ENCODE measurements at places on chromosomes 5 and 9.
A peak's percentile ranks its signal among the peaks of the same experiment; 100 is the strongest.

DNA sequence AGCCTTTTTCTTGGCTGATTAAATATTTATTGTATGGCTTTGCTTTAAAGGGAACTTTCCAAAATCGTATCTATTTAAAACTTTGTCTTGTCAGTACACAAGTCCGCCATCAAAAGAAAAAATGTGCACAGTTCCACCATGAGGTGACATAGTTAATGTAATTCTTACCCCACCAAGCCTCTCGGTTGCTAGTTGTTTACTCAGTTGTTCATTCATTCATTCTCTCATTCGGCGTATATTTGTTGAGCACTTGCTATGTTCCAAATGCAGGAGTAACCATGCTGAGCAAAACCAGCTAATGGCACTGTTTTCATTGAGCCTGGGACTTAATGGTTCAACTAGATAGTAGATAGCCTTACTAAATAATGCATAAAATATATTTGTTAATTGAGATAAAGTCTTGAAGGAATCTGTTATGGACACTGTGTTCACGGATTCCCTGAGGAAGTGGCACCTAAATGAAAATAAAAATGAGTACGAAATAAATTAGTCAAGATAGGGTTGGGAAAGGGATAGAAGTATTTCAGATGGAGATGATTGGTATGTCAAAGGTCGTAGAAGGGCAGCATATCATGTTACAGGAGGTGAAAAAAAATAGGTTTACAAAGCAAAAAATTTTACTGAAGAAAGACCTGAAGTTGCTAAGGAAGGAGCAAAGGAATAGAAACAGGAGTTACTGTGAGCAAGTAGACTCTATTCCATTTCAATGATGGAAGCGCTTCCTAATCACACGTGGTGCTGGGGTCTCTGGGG is 1.5 kb downstream of the DCAF10 start:
- DNase-seq, result no peak

- DNase-seq, result no peak
Measured at GRCh38 chr9:89359751-89360261, 41.5 kb downstream of the SECISBP2 start.

GRCh38 chr9:123408313-123409262 is 52.6 kb downstream of the CRB2 start:
- DNase-seq, result no peak

- no peak for DNase-seq
Measured at GRCh38 chr9:93686127-93686879, 109.9 kb downstream of the PHF2 start.

DNA sequence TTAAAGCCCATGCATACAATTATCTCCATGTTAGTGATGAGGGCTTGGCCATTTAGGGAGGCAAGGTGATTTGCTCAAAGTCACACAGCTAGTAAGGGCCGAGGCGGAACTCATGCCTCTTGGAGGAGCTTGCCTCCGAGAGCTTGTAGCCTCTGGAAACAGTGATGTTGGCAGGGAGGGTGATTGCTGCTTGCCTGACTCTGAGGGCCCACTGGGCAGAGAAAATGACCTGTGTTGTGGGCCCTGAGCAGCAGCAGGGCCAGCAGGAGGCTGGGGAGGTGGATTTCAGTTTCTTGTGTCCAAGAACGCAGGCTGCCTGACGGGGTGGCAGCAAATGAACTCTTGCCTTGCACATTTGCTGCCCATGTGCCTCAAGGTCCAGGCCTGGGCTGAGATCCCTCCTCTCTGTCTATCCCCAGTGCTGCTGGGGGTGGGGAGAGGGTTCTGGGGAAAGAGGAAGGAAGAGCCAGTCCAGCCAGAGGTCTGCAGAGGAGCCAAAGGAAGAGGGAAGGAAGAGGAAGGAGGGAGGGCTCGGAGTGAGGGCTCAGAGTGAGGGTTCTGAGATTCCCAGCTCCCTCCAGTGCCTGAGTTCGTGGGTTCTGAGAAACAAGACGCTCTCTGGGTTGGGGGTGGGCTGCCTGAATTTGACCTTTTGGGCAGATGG is 16.2 kb upstream of the PTGS1 start:
- no peak for DNase-seq

- DNase-seq, result no peak
Measured at GRCh38 chr9:81584099-81584498, 105.2 kb downstream of the TLE1 start.

GRCh38 chr5:115297031-115297430 is 577 bp upstream of the CCDC112 start:
- DNase-seq, result no peak

- DNase-seq, result no peak
Measured at GRCh38 chr5:167745868-167746267, 545.6 kb upstream of the WWC1 start.

DNA sequence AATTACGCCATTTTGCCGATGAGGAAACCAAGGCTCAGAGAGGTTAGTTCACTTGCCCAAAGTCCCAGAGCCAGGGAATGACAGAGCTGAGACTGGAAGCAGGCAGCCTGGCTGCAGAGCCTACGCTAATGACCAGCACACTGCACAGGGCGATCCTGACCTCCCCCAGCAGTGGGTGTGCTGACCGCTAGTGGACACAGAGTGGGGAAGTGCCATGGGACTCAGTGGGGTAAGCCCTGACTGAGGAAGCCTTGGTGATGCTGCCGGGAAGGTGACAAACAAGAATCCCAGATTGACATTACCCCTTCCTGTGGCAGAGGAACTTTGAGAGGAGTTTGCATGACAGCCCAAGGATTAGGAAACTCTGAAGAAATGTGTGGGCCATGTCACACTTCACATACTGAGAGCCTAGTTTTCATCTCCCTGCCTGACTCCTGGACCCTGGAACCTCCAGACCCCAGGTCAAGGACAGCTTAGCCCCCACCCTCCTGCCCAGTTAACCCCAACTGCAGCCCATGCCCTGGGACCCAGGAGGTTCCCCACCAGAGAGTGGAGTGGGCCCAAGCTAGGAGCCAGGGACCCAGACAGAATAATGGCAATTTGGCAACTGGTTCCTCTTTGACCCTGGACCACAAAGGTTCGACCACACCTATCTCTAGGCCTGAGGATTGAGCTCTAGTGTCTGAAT is 19.7 kb upstream of the CSF1R start:
- DNase-seq, result no peak

DNA sequence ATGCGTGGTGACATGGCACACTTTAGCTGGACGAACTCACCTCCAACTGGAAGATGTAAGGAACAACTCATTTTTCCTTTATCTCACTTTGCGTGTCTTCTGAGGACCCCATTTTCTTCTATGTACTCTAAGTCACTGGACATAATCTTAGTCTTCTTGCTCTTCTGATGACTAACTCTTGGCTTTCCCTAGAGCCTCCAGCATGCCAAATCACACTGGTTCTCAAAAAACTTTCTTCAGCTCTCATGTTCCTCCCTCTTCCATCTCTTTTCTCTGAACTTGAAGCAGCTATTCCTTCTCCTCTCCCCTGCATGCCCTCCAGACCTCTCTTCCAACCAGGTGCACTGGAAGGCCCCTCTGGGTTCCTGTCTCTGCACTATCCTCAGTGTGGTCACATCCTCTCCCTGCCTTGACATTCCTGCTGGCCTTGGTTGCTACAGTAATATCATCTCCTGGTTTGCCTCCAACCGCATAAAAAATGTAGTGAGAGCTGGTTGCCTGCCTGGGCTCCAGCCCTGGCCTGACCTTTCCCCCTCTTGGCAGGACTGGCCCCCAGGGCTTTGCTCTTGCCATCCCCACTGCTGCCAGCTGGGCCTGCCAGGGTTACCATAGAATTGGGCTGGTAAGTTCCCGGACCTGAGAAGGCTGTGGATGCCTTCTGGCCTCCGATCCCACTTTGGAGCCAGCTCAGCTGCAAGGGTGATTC is 44.8 kb upstream of the BNC2 start:
- DNase-seq, result no peak

DNA sequence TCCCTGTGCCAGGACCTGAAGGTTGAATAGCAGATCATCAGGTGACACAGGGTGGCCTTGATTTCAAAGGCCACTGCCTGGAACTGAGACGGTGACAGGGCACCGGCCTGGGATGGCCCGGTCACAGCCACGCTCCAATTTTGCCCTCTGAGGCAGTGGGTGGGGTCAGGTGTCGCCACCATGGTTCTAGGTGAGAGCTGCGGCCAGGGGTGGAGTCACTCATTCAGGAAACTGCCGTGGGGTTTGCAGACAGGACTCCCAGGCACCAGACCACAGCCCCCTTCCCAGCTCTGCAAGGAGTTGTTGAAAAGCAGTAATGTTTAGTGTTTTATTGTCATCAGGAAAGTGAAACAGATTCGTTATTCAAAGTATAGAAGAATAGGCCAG is 17.3 kb upstream of the RNU6ATAC start:
- no peak for DNase-seq

DNA sequence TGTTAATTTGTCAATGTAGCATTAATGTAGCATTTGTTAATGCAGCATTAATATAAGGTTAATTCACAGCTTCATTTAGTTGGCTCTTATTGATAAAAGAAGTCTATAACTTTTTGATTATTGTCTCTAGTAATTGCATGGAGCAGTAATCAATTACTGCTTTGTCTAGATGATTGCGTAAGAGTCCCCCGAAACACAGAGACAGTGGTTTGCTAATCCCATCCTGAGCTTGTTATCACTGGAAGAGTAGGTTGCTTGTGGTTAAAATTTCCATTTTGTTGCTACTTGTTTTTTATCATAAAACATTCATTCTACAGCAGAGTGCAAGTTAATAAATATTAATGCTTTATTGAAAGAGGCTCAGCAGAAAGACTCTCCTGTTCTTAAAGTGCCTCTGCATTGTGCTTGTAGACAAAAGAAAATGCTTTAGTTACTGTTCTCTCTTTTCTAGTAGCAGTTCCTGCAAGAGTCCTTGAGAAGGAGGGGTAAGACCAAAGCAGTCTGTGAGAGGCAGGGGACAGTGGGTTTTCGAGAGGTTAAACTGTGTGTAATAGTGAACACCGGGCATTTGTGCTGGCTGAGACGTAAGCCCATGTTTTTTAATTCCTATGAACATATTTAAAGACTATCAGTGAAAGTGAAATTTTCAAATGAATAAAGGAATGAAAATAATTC is 291.7 kb downstream of the TRPM3 start:
- DNase-seq, result peak; percentile 0

DNA sequence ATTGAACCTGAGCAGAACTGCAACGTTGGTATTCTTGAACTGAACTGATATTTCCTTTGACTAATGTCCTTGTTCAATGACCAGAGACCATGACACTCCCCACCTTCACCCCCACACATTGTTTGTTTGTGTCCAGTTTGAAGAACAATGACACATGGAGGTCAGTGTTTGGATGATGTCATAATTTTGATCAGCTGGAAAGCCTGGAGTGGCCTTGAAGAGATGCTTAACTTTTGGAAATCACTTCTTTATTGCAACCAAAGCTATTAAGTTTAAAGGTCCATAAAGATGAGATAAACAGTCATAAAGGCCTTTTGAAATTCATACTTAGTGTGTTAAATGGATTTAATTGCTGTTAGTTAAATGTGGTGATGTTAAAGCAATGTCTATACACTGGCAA is 92.7 kb downstream of the TMC1 start:
- no peak for DNase-seq

DNA sequence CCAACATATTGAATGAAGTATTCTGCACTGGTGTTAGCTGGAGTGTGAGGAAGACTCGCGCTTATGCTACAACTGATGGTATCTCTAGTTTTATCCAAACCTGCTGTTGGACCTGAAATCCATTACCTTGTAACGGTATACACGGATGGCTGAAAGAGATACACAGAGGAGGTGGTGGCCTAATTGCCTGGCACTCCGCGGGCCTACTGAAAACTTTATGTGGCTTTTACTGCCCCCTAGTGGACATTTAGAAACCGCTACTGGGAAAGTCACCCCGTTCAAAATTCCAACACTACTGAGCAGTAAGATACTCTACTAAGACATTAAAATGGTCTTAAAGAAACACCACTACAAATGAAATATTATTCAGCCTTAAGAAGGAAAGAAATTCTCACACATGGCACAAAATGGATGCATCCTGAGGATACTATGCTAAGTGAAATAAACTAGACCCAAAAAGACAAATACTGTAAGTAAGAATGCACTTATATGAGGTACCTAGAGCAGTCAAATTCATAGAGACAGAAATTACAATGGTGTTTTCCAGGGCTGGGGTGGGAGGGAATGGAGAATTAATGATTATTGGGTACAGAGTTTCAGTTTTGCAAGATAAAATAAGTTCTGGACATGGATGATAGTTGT is 100.4 kb downstream of the TTLL11 start:
- DNase-seq, result peak; percentile 68

DNA sequence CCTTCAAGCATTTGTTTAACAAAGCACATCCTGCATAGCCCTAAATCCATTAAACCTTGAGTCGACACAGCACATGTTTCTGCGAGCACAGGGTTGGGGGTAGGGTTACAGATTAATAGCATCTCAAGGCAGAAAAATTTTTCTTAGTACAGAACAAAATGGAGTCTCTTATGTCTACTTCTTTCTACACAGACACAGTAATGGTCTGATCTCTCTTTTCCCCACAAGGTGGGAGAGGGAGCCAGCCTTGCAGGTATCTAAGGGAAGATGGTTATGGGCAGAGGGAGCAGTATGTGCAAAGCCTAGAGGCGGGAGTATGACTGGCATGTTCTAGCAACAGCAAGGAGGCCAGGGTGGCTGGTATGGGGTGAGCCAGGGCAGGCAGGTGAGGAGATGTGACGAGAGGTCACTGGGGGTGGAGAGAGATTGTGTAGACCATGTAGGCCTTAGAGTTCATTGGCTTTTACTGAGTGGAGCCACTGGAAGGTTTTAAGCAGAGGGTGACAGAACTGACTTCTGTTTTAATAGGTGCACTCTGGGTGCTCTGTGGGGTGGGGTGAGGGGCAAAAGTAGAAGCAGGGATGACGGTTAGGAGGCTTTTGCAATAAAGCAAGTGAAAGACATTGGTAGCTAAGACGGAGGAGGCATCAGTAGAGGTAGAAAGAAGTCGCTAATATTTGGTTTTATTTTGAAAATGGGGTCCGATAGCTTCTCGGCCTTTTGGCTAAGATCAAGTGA is 5.1 kb upstream of the RPS14 start:
- no peak for DNase-seq

DNA sequence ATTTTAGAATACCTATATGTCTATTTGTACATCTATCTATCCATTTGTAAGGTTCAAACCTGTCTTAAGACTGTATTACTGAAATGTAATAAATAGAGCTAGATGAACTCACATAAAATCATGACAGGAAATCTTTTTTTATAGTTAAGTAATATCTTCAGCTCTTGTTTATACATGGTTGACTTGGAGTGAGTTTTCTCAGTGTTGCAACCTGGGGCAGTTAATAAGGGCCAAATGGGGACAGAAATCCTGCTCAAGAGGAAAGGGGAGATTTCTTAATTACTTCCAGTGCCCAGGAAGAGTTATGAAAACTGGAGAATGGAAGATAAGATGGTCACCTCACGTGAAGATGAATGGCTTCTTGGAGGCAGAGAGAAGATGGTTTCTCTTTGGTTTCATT is 265.1 kb upstream of the FBXL7 start:
- DNase-seq, result no peak

GRCh38 chr9:447230-448025 is 232.8 kb downstream of the DOCK8 start:
- DNase-seq, result no peak

GRCh38 chr9:137247135-137247915 is 3.8 kb upstream of the STPG3 start:
- DNase-seq, result no peak

- DNase-seq, result peak; percentile 64
Measured at GRCh38 chr9:91421128-91421765, 2.4 kb downstream of the NFIL3 start.

GRCh38 chr9:103245369-103245768 is 250.2 kb downstream of the CYLC2 start:
- no peak for DNase-seq
